ENCODE measurements at places on chromosomes 7 and 10. TPM values are rescaled to one million over a fixed set of nuclear protein-coding genes. Genes with fewer than 3 reads are reported as not detected.

DNA sequence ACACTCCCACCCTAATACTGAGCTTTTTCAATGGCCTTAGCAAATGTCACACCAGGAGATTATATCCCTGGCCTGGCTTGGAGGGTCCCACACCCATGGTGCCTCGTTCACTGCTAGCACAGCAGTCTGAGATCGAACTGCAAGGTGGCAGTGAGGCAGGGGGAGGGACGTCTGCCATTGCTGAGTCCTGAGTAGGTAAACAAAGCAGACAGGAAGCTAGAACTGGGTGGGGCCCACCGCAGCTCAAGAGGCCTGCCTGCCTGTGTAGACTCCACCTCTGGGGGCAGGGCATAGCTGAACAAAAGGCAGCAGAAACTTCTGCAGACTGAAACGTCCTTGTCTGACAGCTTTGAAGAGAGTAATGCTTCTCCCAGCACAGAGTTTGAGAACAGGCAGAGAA is 338.9 kb upstream of the MBL2 start:
- no peaks in the 10 kb centered on the region for H3K27me3 ChIP-seq
- H3K4me3 ChIP-seq: no peak overlapping the region
- DNase-seq: no peak
- peaks cover 17% of the 10 kb centered on the region for H3K36me3 ChIP-seq

- peaks cover 8% of the 10 kb centered on the region for H3K27me3 ChIP-seq
- no peak overlapping the region for H3K27ac ChIP-seq
- no peaks in the 10 kb centered on the region for H3K4me1 ChIP-seq
- no peak overlapping the region for H3K4me3 ChIP-seq
Observed at GRCh38 chr7:317643-318405, 27.9 kb downstream of the FOXL3 start.

GRCh38 chr10:93680412-93681047 is 21.9 kb downstream of the FRA10AC1 start:
- peaks cover 7% of the 10 kb centered on the region for H3K4me1 ChIP-seq
- H3K4me3 ChIP-seq: no peak overlapping the region
- peaks cover 22% of the 10 kb centered on the region for H3K36me3 ChIP-seq
- no peak overlapping the region for H3K27ac ChIP-seq
- no peak for DNase-seq

PAPOLB gene
- 0.27 TPM for total RNA-seq

GRCh38 chr10:4546931-4547330 is 279.1 kb upstream of the AKR1E2 start:
- no peak for DNase-seq
- H3K27me3 ChIP-seq: no peaks in the 10 kb centered on the region
- no peak overlapping the region for H3K27ac ChIP-seq
- H3K36me3 ChIP-seq: no peaks in the 10 kb centered on the region
- no peaks in the 10 kb centered on the region for H3K4me1 ChIP-seq
- H3K4me3 ChIP-seq: no peak overlapping the region

SEMA3A gene
- 33.3 TPM for total RNA-seq

DNA sequence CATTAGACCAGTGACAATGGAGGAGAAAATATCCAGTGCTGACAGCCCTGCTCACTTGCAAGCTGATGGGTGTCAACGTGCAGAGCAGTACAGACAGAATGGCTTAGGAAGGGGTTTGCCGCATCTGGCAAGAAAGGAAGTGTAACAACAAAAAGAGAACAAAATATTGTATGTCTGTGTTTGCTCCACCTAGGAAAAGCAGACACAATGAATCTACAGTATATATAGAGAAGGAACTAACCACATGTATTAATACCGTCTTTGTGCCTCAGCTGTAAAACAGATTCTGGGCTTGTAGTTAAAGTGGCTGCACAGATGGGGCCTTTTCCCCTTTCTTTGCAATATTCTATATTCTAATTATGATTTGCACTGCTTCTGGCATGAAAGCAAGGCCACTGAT is 281.1 kb upstream of the MEOX2 start:
- H3K4me1 ChIP-seq: no peaks in the 10 kb centered on the region
- no peak for DNase-seq
- no peak overlapping the region for H3K27ac ChIP-seq

DNA sequence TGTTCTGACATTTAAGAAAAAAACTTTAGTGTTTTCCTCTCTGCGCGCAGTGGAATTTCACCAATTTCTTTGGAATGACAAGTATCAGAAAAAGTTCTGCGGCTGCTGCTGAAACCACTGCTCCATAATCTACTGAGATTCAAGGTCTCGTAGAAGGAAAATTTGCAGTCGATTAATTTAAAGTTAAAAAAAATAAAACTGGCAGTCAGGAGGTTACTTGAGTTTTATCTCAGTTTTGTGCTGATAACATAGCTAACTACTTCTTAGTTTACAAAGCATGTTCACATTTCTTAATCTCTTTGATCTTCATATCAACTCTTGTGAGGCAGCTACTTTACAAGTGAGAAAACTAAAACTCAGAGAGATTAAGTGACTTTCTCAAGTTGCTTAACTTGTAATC is 18.2 kb upstream of the CALD1 start:
- no peak for DNase-seq
- no peaks in the 10 kb centered on the region for H3K36me3 ChIP-seq
- H3K27ac ChIP-seq: no peak overlapping the region
- no peaks in the 10 kb centered on the region for H3K27me3 ChIP-seq
- no peaks in the 10 kb centered on the region for H3K4me1 ChIP-seq

CYP26A1 gene
- total RNA-seq: 3.1 TPM

GRCh38 chr7:50530766-50531165 is 34.4 kb downstream of the DDC start:
- no peaks in the 10 kb centered on the region for H3K27me3 ChIP-seq
- no peaks in the 10 kb centered on the region for H3K36me3 ChIP-seq

HOXA10 gene
- total RNA-seq: not detected

DNA sequence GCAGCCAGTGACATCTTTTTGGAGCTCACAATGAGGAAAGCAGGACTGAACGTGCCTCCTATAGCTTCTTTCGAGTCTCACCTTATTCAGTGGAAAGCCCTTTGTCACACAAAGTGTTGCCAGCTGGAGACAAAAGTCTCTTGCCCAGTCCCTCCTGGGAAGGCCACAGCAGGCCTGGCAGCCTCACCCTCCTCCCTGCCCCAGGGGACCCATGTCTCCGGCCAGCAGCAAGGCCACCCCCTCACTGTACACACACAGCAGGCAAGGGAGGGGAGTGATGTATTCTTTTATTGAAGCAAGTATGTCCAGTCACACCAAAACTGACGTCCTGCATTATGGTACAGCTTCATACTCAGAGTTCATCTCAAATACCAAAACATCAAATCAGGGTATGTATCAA is 56.0 kb downstream of the CSGALNACT2 start:
- H3K4me3 ChIP-seq: no peak overlapping the region
- no peak for DNase-seq
- H3K36me3 ChIP-seq: peaks cover 35% of the 10 kb centered on the region
- peaks cover 5% of the 10 kb centered on the region for H3K4me1 ChIP-seq
- no peaks in the 10 kb centered on the region for H3K27me3 ChIP-seq
- H3K27ac ChIP-seq: peak overlapping the region; percentile 63

IFIT1B gene
- not detected for total RNA-seq

DNA sequence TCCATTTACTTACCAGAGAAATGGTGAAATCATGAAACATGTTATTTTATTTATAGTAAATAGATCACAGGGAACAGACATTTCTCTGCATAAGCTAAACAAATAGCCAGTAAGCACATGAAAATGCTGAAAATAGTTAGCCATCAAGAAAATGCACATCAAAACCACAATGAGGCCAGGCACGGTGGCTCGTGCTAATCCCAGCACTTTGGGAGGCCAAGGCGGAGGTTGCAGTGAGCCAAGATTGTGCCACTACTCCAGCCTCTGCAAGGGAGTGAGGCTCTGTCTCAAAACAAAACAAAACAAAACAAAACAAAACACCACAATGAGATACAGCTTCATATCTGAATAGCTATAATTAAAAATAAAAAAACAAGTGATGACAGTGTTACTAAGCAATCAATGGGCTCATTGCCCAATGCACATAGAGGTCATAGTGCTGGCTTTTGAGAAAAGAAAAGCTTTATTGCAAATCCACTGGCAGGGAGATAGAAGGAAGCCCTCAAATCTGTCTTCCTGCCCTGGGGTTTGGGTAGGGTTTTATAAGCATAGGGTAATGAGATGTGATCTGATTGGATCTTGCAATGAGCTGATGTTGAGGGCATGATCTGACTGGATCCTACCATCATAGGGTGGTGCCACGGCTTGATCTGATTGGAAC is 16.2 kb downstream of the CSTF2T start:
- no peaks in the 10 kb centered on the region for H3K27me3 ChIP-seq
- DNase-seq: no peak

- no peak overlapping the region for H3K27ac ChIP-seq
- H3K27me3 ChIP-seq: no peaks in the 10 kb centered on the region
- peaks cover 17% of the 10 kb centered on the region for H3K4me1 ChIP-seq
- H3K36me3 ChIP-seq: 0 out of 2 replicates have a peak, but pooled peaks cover 3% of the 10 kb centered on the region
Observed at GRCh38 chr10:23968301-23968700, 240.6 kb upstream of the KIAA1217 start.

GRCh38 chr7:28520074-28521015 is 108.0 kb downstream of the CREB5 start:
- H3K27ac ChIP-seq: no peak overlapping the region
- no peaks in the 10 kb centered on the region for H3K36me3 ChIP-seq
- H3K4me3 ChIP-seq: no peak overlapping the region
- H3K4me1 ChIP-seq: peaks cover 32% of the 10 kb centered on the region

NRG3 gene
- 7.3 TPM for total RNA-seq

DNA sequence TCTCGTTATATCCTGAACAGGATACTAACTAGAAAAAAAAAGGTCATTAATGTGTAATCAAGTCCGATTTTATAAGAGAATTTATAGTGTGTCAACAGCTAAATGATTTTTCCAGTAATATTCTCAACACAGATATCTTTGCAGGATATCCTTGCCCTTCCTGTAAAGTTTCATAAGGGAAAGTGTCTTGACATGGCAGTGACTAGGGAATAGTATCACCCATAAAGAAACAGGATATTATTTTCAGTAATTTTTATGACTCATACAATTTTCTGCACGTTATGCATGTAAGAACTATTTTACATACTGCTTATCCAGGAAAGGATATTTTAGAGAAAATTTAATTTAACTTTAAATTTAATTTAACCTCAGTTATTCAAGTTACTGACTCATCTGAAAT is 19.5 kb upstream of the PNLIP start:
- no peak overlapping the region for H3K27ac ChIP-seq
- H3K36me3 ChIP-seq: no peaks in the 10 kb centered on the region
- peaks cover 9% of the 10 kb centered on the region for H3K4me1 ChIP-seq
- no peak for DNase-seq
